ENCODE measurements at places on chromosomes 16 and 17.

- DNase-seq, result no peak
Measured at GRCh38 chr17:75270218-75270965, 639 bp downstream of the MIF4GD start.

GRCh38 chr16:24996301-24996700, 18.9 kb downstream of the ARHGAP17 start:
- no peak for DNase-seq

- DNase-seq, result no peak
Measured at GRCh38 chr17:49483599-49484509, 11.2 kb upstream of the NGFR start.

DNA sequence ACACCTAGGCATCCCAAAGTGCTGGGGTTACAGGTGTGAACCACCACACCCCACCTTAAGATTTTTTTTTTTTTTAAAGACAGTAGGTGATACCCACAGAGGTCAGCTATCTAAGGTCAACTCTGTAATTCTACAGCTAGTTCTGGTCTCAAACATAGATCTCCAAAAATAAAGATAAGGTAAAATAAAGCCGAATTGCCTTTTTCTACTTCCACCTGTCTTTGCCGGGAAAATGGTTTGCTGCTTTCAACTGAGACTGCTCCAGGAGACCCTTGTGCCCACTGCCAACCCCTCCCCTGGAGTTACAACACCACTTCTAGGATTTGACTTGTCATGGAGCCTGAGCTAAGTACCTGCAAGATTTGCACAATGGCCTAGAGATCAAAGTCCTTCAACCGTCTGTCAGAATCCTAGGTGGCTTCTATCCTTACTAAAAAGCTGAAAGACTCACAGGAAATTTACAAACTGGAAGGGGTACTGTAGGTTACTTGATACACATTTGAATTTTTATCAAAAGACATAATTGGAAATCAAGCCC, 4.7 kb upstream of the CNOT1 start:
- no peak for DNase-seq

DNA sequence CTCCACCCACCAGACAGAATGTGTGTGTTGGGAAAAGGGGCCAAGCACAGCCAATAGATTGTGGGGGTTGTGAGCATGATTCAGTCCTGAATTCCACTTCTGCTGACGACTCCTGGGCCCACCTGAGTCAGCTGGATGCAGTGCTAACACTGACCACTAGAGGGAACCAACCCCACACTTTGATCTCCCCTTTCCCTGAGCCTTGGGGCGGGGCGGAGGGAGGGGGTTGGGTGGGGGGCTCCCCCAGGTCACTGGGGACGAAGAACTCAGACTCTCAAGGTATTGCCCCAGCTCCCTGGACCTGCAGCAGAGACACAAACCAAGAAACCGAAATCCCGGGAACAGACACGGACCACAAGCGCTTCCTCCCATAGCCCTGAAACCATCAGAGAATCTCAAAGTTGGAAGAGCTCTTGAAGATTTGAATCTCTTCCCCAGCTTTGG, 621 bp upstream of the CSHL1 start:
- DNase-seq, result no peak

GRCh38 chr17:57552114-57552624, 192.9 kb downstream of the CCDC182 start:
- DNase-seq, result no peak

Data from dorsolateral prefrontal cortex (tissue), 122 donors.